ENCODE measurements at places on chromosomes 5 and 9.

DNA sequence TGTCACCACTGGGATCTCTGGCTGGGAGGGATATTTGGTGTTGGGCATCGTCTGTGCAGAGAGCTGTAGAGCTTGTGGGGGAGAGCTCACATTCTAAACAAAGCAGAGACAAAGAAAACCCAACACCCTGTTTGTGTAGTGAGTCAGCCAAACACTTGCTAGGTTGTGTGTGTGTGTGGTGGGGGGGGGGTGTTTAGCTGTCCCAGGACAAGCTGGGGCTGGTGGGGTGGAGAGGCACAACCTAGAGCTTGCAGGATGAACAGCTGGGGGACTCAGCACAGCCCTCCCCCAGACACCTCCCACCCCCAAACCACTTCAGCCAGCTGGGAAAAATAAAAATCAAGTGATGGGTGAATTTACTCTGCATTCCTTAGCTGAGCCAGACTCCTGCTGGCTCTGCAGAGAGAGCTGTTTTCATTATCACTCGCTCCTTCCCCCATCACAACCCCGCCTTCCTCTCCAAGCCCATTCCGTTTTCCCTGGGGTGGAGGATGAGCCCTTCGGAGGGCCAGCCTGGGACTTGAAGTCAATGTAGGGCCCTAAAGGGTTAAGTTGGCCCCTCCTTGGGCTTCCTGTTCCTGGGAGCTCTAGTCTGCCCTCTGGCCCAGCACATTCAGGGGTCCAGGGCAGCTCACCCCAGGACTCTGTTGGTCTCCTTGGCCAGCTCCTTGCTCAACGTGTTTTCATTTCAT lies 2.6 kb downstream of the OLFML2A start:
- no peak for DNase-seq

DNA sequence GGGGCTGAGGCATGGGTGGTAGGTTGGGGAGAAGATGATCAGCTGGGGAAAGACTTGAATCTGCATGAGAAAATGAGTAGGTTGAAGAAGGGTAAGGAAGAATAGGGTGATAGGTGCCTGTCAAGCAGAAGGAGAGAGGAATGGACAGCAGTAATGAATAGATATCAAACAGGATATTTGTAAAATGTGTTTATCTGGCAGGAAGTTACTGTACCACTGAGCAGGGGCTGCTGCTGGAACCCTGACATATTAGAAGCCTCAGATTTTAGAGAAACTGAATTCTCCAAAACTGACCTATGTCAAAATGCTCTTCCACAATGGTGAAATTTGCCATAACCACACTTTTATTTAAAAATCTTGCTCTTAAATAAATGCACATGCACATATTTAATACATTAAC lies 41.0 kb downstream of the CCDC192 start:
- DNase-seq, result no peak

DNA sequence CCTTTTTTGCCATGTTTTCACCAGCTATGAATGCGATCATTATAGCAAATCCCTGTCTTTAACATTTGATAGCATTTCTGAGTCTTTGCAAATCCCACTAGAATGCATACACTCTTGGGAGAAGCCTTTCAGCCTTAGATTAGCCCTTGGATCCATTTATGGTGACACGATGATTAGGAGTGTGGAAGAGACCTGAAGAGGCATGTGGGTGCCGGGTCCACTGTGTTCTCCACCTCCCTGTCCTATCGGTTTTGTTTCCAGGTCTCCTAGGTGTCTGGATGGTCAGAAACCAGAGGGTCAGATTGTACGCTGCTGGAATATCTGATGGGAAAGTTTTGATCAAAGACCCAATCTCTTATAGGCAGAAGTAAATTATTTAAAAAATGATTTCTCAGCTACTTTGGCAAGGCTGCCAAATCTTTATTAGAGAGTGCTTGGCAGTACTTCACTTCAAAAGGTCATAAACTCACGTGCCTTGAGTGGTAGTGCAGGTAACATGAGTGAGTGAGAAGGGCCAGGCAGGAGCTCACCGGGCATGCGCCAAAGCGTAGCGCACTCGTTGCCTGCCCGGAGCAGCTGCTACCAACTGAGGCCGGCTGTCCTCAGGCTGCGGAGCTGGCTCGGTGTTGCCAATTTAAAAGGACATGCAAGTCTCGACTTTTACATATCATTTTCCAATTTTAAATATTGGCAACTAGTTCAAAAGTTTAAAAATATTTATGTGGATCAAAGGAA lies 51.3 kb downstream of the PCSK5 start:
- DNase-seq, result no peak

DNA sequence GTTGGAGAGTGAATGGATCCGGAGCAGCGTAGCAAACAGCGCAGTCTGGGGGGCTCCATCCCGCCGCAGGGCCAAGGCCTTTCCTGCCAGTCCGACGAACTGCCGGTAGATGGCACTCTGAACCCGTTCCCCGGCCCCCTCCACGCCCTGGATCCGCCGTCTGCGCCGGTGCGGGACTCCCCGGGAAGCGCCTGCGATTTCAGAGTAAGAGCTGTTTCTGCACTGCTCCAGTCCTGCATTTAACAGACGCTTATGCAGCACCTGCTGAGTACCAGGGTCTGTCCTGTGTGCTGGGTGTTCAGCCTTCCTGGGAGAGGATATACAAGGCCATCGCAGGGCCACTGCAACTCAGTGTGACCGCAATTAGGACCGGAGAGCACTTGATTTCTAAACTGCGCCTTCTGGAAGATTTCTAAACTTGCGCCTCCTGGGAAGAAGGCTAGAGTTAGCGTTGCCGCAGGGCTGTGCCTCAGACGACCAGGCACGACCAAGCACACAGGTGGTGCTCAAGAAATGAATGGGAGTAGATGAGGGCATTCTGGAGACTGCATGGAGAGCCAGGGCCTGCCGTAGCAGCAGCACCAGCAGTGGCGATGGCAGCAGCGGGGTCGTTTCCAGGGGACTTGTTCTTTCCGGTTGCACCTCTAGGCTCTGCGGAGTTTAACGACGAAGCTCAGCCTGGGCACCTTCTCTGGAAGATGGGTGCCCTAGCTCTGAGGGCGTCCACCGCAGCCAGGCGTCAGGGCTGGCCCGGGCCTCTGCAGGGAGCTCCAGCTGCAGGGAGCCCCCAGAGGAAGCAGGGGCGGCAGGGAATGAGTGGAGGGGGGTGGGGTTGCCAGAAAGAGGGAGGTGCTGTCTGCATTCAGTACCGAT lies 14.3 kb upstream of the TIFAB start:
- DNase-seq, result peak; percentile 65

DNA sequence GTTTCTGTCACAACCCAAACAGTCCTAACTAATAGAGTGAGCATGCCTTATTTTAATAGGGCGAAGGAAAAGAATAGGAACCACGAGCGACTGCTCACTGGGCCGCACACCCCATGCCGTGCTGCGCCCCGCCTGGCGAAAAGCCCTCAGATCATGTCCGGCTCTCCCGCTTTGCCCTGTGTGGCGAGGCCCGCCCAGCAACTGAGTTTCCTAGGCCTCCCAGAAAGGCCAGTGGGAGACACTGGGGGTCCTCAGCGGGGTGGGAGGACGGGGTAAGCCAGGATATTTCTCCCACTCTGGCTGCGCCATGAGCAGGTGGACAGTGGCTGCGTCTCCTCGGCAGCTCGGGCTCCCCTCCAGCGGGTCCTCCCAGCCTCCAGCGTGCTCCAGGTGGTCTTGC lies 138.0 kb downstream of the GAPVD1 start:
- no peak for DNase-seq

GRCh38 chr9:71747576-71747975 lies 20.7 kb downstream of the CEMIP2 start:
- DNase-seq, result no peak

DNA sequence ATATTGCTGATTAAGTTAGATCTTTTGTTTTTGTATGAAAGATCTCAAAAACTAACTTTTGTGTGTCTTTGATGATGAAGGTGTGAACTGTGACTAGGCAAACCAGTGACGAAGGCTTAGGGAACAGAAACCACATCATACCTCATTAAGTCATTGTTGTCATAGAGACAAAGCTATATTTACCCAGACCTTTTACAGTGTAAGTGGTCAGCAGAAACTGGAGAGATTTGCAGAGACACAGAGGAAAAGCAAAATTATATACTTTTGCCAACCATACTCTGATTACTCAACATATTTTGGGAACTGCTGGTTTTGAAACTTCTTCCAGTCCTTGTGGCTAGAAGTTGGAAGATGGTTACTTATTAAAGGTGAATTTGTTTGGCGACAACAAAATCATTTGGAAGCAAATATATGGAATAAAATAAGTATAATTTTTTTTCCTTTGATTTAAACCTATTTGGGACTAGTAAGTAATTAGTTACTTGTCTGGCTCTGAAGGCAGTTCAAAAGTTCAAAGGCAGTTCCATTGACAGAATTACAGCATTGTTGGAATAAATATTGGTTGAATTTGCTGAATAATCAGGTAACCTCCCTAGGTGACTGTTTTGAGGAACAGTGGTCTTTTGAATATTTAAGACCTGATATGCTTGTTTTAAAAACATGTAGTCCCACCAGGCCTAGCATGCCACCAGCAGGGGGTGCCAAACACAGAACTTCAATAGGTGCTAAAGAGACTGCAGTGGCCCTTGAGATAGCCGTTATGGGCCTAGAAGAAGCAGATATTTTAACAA lies 103.8 kb downstream of the RPS23 start:
- DNase-seq, result peak; percentile 82

- DNase-seq, result no peak
Measured at GRCh38 chr9:4328723-4329122, 28.9 kb upstream of the GLIS3 start.

DNA sequence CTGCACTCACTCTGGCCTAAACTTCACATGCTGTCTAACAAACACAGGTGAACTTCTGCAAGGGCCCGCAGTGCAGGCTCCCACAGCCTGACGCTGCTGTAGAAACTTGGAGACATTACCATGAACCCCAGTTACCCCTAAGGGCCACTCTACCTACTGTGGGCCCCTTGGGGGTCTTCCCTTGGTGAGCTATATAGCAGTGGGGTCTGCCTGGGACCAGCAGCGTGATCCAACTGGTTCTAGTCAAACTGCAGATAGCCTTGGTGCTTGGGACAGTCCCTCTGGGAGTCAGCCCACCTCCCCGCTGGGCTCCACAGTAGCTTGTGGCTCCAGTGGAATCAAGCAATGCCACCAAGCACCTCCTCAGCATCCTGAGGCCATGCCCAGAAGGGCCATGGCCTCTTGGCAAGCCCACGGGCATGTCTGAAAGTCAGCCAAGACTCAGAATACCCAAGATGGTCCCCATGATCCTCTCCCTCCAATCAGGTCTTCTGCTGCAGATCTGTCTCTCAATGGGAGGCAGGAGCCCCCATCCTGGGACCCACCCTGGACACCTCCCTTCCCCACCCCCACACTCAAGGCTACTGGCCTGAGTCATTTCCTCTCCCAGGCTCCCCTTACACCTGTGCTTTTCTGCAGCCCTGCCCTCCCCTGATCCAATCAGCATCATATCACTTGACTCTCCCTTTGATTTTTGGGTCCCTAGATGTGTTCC lies 230.0 kb upstream of the IRX1 start:
- no peak for DNase-seq

DNA sequence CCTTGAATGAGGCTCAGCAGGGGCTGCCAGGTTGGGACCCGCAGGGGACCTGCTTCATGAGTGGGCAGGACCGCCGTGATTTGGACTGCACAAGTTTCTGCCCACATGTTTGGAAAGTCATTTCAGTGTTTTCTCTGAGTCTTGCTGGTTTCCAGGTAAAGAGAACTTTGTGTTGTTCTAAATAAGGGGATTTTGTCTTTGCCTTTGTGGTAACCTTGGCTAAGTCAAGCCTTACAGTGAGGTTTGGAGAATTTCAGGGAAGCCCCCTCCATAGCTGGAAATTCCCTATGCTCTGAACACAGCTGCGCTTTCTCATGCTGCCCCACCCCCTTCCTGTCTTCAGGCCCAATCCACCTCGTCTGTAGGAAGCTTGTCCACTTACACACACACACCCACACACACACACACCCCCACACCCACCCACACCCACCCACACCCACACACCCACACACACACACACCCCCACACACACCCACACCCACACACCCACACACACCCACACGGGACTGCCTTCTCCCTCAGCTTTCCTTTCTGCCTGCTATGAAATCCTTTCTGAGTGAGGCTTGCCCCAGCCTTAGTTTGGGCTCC lies 270.1 kb downstream of the HSPA4 start:
- no peak for DNase-seq

DNA sequence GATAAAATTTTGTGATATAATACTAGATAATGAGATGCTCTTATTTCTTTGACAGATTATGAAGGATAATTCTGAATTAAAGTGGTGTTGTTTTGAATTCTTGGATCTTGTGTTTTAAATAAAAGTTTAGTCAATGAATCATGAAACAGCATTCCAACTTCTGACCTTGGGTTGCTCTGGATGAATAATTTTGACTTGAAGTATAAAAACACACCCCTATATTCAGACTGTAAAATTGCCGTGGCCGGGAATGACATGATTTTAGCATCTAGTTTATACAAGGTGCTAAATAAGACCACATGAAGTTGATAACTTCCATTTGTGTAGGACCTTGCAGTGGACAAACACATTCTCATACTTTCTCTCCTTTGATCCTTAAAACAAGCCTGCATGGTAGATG lies 67.2 kb upstream of the DAP start:
- no peak for DNase-seq

DNA sequence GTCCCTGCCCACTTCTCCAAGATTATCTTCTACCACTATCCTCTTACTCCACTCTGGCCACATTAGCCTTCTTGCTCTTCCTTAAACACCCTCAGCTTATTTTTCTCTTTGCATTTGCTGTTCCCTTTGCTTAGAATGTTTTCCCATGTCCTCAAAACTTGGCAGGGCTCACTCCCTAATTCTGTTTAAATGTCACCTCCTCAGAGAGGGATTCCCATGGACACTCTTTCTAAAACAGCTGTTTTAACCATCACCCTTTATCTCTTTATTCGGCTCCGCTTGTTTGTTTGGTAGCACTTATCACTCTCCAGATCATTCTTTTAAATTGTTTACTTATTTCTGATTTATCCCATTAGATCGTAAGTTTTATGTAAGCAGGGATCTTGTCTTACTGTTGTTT lies 278.5 kb downstream of the CWC27 start:
- no peak for DNase-seq

DNA sequence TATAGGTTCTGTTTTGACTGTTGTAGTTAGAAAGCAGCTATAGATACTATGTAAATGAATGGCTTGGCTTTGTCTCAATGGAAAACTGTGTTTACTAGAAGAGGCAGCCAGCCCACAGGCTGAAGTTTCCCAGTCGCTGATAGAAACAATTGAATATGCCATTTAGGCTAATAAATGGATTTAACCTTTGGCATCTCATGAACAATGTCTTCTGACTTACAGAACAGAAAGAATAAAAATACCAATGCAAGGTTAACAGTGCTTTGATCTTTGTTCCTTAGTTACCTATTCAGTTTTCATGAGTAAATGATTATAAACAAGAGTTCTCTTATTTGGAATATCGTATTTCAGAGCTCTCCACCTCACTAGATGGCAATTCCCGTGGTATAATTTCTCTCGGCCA lies 120.6 kb downstream of the PAM start:
- no peak for DNase-seq

DNA sequence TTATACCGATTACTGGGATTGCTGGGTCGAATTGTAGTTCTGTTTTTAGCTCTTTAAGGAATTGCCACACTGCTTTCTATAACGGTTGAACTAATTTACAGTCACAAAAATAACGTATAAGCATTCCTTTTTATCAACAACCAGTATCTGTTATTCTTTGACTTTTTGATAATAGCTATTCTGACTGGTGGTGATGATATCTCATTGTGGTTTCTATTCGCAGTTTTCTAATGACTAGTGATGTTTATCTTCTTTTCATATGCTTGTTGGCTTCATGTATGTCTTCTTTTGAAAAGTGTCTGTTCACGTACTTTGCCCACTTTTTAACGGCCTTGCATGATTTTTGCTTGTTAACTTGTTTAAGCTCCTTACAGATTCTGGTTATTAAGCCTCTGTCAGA lies 74.4 kb downstream of the FAM174A start:
- no peak for DNase-seq
